ENCODE measurements at places on chromosomes 2 and 18.

GRCh38 chr2:27093430-27094352 is 7.1 kb downstream of the KHK start:
- DNase-seq: no peak

- DNase-seq: no peak
Measured at GRCh38 chr2:200438846-200439245, 71.0 kb downstream of the KCTD18 start.

GRCh38 chr2:59217360-59217759 is 976.2 kb upstream of the FANCL start:
- no peak for DNase-seq

- DNase-seq: no peak
Measured at GRCh38 chr2:173574324-173575112, 219.8 kb downstream of the CDCA7 start.

DNA sequence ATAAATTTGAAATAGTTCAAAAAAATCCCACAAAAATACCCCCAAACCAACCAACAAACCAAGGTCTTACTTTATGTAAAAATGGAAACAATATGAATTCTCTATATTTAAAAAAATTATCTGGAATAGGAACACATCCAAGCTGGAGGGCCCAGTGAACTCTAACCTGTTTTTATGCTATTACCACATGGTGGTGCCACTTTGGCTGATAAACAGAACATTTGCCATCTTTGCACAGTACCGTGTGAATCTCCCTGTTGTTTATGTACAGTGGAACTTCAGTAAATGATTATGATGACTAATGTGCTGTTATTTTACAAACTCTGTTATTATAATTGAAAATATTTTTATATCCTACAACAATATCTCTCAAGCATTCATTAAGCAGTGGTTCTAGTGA is 145.3 kb upstream of the SMAD7 start:
- no peak for DNase-seq

DNA sequence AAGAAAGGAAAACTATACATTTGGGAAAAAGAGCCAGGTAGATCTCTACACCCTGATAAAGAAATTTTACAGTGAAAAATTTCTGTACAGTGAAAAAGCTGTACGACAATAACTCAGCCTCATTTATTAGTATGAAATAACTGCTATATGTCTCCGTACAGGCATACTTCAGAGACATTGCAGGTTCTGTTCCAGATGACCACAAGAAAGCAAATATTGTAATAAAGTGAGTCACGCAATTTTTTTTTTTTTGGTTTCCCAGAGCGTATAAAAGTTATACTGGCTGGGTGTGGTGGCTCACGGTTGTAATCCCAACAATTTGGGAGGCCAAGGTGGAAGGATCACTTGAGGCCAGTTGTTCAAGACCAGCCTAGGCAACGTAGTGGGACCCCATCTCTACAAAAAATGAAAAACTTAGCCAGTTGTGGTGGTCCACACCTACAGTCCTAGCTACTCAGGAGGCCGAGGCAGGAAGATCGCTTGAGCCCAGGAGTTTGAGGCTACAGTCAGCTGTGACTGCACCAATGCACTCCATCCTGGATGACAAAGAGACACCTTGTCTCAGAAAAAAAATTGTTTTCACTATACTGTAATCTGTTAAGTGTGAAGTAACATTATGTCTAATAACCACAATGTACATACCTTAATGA is 28.2 kb upstream of the AMMECR1L start:
- no peak for DNase-seq

DNA sequence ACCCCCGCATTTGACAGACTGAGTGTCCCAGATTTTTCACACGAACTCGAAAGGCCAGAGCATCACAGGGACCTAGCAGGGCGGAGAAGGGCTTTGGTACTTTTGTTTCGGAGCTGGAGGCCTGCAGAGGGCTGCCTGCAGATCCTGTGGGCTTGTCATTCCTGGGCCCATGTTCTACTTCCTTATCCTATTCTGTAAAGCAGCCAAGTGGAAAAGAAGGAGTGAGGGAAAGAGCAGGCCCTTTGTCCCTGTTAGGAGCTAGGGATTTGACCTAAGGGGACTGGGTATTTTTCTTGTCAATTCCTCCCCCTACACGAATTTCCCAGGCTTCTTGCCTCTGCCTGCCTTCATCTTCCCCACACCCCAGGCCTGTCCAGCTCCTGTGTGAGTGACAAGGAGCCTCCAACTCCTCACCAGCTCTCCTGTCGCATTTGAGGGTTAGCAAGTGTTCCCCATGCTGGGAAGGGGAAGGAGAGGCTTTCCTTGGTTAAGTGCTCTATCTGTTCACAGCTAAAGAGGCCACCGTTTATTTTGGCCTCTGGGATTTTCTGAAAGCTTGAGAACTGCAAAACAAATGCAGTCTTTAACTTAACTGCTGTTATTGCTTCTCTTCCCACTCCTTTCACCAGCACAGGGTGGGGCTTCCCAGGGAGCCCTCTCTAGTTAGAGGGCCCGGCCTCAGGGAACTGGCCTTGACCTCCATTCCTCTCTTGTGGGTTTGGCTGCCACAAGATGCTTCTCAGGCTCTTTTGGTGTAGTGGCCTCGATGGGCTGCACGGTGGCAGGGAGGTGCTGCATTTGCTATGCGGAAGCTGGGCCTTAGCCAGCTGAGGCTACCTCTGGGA is 61.2 kb downstream of the SGPP2 start:
- no peak for DNase-seq

DNA sequence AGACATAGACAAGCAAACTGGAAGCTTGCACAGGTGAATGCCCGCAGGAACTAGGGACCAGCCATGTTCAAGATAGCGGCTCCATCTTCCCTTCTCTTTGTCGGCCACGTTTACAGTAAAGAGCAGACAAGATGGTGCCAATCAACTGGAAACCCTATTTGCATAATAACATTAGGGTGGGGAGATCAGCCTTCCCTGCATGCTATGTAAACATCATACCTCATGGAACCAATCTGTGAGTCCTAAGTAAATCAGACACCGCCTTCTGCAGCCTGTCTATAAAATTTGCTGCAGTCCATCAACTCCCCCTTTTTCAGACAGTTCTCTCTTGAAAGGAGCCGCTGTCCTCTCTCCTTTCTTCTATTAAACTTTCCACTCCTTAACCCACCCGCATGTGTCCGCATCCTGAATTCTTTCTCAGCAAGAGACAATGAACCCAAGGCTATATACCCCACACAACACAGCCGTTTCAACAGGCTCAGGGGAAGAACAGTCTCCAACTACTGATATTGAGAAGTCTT is 384.4 kb downstream of the EIPR1 start:
- no peak for DNase-seq

DNA sequence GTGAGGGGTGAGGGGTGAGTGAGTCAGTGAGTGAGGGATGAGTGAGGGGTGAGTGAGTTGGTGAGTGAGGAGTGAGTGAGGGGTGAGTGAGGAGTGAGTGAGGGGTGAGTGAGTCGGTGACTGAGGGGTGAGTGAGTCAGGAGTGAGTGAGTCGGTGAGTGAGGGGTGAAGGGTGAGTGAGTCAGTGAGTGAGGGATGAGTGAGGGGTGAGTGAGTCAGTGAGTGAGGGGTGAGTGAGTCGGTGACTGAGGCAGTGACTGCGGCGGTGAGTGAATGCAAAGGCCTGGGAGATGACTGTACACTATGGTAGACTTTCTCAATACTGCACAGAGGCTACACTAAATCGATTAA is 16.6 kb downstream of the THAP4 start:
- no peak for DNase-seq

DNA sequence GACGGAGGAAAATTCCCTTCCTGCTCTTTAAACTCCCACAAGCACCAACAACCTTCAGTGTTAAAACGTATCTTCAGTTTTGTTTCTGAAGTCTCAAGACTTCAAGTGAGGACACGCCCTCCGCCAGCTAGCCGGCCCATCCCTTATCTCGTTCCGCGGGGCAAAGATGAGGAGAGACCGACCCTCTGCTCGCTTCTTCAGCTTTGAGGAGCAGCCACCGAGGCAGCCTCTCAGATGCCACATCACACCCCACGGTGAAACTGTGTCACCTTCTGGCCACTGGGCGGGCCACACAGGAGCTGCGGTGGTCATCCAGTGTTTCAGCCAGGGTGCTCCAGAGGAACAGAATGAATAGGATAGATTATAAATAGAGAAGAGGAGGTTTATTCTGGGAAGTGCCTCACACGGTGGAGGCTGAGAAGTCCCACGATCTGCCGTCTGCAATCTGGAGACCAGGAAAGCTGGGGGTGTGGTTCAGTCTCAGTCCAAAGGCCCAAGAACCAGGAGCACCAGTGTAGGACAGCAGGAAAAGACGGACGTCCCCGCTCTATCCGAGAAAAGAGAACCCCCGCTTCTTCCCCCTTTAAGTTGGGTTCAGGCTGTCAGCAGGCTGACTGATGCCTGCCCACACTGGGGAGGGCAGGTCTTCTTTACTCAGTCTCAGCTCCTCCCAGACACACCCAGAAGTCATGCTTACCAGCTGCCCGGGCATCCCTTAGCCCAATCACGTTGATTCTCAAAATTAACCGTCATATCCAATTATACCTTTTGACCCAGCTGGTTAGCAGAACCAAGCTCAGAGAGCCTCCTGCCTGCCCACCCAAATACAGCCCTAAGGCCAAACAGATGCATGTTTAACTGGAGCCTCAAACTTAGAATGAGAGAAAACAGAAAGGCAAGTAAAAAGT is 399.7 kb upstream of the ID2 start:
- DNase-seq: no peak

DNA sequence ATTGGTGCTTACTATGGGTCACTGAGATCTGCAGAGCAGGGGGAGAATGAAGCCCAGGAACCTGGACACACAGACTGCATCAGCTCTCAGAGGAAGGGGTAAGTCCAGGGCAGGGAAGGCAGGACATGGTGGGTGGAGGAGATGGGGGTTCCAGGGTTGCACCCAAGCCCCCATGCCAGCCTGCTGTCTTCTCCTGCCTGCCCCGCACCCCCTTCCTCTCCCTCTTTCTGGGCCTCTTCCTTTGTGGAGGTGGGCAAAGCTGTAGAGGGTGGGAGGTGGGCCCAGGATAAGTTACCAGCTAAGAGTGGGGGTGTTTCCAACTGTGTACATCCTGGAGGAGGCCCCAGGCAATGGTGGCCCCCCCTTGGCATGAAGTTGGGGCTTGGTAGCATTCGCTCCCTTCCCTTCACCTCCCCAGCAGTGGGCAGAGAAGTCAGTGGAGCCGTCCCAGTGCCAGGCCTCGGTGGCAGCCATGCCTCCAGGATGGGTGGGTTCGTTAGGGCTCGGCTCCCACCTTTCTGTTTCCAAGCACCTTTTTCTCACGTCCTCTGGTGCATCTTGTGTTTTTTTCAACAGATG is 132.2 kb downstream of the CLIP4 start:
- no peak for DNase-seq

- no peak for DNase-seq
Measured at GRCh38 chr18:59172664-59173249, 33.1 kb downstream of the SEC11C start.

GRCh38 chr2:184256611-184257010 is 341.7 kb upstream of the ZNF804A start:
- no peak for DNase-seq

GRCh38 chr2:39479053-39479670 is 42.1 kb upstream of the MAP4K3 start:
- no peak for DNase-seq

DNA sequence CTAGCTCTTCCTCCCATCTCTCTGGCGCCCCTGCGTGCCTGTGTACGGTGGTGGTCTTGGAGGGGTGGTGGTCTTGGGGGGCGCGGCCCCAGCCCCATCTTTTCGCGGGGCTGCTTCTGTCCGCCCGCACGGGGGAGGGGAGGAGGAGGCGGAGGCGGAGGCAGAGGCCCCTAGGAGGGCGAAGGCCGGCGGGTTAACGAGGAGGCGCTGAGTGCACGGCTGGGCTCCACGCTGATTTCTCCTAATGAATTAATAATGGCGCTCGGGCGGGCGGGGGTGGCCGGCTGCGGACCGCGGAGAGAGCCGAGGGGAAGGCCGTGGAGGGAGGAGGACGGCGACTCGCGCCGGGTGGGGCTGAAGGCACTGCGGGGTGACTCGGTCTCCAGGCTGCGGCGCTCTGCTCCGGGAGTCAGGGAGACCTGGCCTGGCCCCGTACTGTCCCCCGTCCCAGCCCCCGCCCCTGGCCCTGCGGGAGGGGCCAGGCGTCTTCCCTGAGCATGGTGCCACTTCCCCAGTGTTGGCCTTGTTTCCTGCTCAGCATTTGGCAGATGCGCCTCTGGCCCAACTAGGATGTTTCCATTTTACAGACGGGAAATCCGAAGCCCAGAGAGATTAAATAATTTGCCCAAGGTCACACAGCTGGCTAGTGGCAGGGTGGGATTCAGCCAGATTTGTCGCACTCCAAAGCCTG is 6.0 kb downstream of the GAREM2 start:
- no peak for DNase-seq

DNA sequence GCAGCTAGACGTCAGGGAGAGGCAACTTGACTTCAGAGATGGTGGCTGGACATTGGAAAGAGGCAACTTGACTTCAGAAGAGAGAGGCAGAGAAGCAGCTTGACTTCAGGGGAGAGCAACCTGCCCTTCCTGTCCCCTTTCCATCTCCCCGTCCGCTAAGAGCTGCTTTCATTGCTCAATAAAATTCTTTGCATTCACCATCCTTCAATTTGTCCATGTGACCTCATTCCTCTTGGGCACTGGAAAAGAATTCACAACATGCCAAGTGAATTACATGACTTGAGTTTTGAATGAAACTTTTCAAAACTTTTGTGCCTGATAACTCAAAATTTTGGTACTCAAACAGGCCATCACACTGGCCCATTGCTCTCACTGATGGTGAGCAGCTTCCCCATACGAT is 158.9 kb downstream of the DPP4 start:
- no peak for DNase-seq

DNA sequence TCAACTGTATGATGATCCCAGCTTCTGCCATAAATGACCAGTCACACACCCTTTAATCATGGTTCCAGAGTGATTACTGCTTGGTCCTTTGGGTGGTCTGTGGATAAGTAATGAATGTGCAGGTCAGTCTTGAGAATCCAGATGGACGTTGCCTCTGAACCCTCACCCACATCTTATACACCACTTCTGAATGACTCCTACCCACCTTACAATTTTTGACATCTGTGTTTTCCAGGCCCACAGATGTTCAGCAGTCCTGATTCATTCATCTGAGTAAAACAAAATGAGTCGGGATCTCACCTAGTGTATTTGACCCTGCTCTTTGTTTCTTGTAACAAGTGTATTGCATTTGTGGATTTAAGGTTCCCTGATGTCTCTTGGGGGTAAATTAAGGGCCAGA is 194.1 kb upstream of the CCDC68 start:
- DNase-seq: no peak

DNA sequence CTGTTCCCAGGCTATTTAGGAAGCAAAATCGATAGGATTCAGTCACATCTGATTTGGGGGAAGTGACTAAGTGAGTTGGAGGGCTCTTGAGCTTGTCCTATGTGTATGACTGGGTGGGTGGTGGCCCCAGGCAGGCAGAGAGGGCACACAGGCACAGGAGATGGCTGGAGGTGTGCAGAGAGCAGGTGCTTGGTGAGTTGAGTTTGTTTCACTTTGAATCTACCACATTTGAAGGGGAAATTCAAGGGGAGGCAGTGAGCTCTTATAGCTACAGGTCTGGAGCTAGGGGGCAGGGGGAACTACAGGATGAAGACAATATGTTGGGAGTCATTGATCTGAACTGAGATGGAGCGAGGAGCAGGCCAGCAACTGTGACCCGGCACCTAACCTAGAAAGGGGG is 42.5 kb upstream of the TMEM200C start:
- no peak for DNase-seq

GRCh38 chr2:109646961-109647360 is 32.8 kb downstream of the SOWAHC start:
- DNase-seq: no peak

- DNase-seq: no peak
Measured at GRCh38 chr2:226057365-226057764, 657.9 kb downstream of the NYAP2 start.

- DNase-seq: no peak
Measured at GRCh38 chr2:3512086-3512485, 7.2 kb downstream of the ADI1 start.

- DNase-seq: no peak
Measured at GRCh38 chr2:202015471-202015870, 18.2 kb upstream of the FZD7 start.
